ENCODE measurements at places on chromosomes 7 and 10.

DNA sequence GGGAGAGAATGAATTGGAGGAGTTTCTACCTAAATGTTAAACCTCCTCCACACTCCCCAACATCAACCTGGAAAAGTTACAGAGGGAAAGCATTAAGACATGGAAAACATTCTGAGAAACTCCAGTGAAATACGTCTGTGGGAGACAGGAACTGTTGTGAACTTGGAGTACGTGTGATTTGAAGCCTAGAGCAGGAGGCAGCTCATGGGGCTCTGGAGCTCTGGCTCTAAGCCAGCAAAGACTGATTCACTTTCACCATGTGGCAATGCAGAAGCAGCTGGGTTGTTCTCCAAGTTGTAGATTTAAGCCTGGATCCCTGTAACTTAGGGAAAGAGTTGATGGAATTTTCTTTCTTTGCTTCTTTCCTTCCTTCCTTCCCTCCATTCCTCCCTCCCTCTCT lies 503.2 kb downstream of the NRG3 start:
- peak; percentile 57 for DNase-seq

GRCh38 chr7:26398427-26398755 lies 106.7 kb downstream of the SNX10 start:
- no peak for DNase-seq

GRCh38 chr7:68604541-68604940 lies 993.7 kb upstream of the AUTS2 start:
- no peak for DNase-seq

GRCh38 chr7:26073041-26073440 lies 79.0 kb upstream of the NFE2L3 start:
- no peak for DNase-seq

- DNase-seq = no peak
Measured at GRCh38 chr10:97154781-97155180, 31.0 kb downstream of the SLIT1 start.

- no peak for DNase-seq
Measured at GRCh38 chr7:132109769-132110168, 466.5 kb downstream of the PLXNA4 start.

- no peak for DNase-seq
Measured at GRCh38 chr10:65898055-65898454, 1027.8 kb upstream of the LRRTM3 start.

Data from fibroblast of skin of left biceps (primary cell).